ENCODE measurements at places on chromosomes 5 and 9.
A peak's percentile ranks its signal among the peaks of the same experiment; 100 is the strongest.

DNA sequence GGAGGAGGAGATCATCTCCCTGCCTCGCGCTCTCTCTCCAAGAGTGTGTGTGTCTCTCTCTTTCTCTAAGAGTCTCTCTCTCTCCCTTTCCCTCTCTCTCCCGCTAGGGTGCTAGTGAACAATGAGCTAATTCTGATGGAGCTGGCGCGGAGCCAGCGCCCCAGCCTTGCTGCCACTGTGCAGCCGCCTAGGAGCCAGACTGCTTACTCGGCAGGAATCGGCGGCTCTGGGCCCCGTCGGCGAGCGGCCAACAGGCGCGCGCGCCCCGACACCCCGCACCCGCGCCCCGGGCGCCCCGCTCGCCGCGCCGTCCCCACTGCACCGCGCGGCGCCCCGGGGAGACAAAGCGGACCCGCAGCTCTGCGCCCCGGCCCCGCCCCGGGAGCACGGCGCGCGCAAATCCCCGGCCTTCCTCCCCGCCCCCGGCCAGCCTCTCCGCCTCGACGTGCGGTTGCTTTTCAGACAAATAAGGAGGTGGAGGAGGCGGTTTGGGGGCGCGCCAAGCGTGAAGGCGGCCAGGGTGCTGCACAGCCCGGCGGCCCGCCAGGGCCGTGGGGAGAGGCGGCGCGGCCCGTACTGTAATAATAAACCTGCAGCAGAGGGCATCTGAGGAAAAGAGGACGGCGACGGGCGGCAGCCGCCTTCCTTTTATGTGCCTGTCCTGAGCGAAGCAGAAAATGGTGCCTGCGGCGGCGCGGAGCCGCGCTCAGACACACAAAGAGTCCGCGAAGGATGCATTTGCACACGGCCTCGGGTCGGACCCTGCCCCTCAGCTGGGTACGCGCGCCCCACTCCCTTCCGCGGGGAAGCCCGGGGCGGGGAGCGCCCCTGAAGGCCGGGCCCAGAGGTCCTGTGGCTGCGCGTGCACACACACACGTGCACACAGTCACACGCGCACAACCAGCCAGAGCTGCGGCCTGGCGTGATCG, 625 bp upstream of the NREP start:
- DNase-seq = peak; percentile 94

- DNase-seq = peak; percentile 20
These were observed 84.7 kb downstream of the PTTG1 start for GRCh38 chr5:160506006-160507004.

- DNase-seq = no peak
These were observed 932.9 kb upstream of the DMAC1 start for GRCh38 chr9:8732367-8733075.

GRCh38 chr5:15441433-15442192, 58.4 kb upstream of the FBXL7 start:
- no peak for DNase-seq

DNA sequence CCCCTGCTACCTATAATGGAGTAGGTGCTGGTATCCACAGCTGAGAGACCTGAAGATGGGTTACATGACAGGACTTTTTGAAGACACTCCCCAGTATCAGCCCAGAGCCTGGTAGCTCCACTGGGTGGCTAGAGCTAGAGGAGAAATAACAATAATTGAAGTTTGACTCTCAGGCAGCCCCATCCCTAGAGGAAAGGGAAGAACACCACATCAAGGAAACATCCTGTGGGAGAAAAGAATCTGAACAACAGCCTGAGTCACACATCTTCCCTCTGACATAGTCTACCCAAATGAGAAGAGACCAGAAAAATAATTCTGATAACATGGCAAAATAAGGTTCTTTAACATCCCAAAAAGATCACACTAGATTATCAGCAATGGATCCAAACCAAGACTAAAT, 432.1 kb downstream of the CDH18 start:
- DNase-seq = no peak

- no peak for DNase-seq
These were observed 169.0 kb upstream of the NREP start for GRCh38 chr5:111926026-111926425.

- no peak for DNase-seq
These were observed 266.6 kb upstream of the GAS1 start for GRCh38 chr9:87213948-87214347.

DNA sequence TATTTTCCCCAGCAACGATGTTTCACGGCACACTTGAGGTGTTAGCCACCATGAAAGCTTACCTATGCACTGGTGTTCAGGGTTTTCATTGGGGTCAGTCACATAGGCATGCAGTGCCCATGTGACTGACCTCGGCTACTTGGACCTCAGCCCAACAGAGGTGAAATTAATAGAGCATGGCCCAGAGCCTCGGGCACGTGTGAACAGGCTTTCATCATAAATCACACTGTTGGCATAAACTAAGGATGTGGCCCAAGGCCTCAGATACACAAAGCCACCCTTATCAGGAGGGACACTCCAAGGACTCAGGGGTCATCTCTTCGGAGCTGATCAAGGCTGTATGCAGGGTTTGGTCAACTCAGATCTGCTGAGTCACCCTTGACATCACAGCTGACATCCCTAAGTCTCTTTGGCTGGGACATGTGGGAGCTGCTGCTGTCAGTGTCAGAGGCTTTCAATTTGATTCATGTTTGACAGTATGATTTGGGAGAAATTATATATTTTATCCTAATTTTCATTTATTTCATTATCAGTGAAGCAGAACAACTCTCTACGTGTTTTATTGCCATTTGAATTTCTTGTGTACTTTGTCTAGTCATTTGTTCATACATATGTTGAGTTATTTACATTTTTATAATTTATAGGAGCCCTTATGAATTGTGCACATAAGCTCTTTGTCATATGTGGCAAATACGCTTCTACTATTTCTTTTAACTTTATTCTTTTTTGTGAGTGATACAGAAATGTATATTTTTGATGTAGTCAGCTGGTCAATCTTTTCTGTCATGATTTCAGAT, 59.7 kb upstream of the ANKRD33B start:
- DNase-seq = peak; percentile 64

DNA sequence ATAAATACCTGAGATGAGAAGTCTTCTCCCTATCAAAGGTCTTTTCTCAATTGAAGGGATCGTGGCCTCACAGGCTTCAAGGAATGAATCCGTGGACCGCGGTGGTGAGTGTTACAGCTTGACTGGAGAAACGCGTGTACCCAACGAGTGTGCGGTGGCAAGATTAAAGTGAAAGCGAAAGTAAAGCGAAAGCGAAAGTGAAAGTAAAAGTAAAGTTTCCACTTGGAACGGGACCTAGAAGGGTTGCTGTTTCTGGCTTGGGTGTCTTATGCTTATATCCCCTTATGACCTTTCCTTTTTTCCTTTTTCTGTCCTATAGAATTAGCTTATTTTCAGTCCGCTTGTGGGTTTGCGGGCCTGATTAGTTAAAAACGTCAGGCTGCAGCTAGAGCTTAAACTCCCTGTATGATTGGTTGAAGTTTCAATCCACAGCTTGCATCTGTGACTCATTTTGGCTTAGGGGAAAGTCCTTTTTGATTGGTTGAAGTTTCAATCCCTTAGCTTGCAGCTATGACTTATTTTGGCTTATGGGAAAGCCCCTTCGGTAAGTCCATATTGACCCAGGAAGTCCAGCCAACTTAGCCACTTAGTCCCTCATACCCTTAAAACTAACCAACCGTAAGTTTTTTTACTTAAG, 924.3 kb upstream of the CDH10 start:
- DNase-seq = no peak

- DNase-seq = no peak
These were observed 12.4 kb downstream of the ZNF474 start for GRCh38 chr5:122141751-122142150.

DNA sequence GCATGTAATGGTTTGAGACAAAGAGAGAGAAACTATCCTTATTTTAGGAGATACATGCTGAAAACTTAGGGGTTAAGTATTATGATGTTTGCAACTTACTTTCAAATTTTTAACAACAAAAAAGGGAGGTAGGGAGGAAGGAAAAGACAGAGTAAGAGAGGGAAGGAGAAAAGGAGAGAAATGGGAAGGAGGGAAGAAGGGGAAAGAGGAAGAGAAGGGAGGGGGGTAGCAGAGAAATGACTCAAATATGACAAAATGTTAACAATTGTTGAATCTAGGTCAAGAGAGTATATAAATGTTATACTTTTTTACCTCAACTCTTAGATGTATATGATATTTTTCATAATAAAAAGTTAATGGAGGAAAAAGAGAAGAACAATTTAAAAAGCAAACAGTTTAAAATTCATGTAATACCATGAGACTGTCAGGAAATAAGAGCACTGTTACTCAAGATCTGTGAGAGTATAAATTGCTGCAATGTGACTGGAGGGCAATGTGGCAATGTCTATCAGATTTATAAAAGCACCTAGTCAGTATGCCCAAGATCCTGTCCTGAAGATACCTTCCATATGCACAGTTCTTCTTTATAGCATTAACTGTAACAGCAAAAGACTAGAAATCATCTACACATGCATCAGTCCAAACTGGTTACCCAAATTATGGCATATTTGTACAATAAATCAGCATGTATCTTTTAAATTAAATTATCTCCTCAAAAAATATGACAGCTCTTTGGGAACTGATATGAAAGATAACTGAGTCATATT, 16.3 kb downstream of the FBXW11 start:
- DNase-seq = no peak

DNA sequence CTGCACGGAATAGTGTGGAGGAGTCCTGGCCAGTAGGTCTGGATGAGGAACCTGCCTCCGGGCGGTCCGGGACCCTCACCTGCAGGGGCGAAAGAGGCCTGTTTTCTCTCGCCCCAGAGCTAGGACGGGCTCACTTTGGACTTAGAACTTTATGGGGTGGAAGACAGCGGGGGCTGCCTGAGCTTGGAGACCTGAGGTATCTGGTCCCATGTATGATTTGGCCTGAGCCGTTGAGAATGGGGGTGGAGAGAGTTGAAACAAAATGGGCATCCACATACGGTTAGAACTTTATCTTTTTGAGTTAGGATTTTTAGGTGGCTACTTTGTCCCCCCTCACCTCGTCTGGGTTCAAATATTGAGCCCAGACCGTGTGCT, 681 bp upstream of the ETF1 start:
- no peak for DNase-seq

DNA sequence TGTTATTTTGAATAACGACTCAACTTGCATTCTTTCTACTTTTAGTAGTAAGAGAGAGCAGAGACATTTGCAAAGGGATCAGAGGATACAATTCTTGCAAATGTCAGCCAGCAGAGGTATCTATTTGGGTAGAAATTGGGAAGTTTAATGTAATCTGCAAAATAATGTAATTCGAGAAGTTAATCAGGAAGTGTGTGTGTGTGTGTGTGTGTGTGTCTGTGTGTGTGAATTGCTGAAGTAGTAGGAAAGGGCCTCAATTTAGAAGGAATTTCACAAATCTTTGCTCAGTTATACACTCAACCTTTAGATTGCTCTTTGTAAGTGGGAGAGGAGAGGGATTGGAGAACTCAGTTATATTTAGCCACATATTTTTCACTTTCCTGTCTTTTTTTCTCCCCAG, 11.0 kb upstream of the IFNA1 start:
- no peak for DNase-seq

GRCh38 chr9:34686732-34687131, 4.3 kb downstream of the CCL19 start:
- no peak for DNase-seq

GRCh38 chr5:151924564-151925301, at the start of gene GLRA1:
GLRA1 (minus strand) TSS chr5:151924851; CDS start chr5:151924549, 302 bp downstream.
- DNase-seq = peak; percentile 51

DNA sequence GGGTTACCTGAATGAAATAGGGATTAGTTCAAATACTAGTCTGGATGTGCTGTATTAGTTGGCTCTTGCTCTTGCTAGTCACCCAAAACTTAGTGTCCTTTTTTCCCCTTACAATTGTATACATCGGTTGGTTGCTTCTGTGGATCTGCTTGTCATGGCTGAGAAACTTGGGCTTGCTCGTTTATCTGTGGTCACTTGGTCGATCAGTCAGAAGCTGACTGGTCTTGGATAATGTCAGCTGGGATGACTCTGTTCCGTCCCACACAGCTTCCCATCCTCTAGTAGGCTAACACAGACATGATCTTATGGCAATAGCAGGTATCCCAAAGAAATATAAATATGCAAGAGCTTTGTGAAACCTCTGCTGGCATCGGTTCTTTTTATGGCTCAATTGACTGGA, 807.4 kb downstream of the MAT2B start:
- no peak for DNase-seq

- DNase-seq = peak; percentile 58
These were observed 15.2 kb downstream of the TMEM171 start for GRCh38 chr5:73135429-73136054.

- no peak for DNase-seq
These were observed 24.6 kb upstream of the PSAT1 start for GRCh38 chr9:78272307-78272706.

DNA sequence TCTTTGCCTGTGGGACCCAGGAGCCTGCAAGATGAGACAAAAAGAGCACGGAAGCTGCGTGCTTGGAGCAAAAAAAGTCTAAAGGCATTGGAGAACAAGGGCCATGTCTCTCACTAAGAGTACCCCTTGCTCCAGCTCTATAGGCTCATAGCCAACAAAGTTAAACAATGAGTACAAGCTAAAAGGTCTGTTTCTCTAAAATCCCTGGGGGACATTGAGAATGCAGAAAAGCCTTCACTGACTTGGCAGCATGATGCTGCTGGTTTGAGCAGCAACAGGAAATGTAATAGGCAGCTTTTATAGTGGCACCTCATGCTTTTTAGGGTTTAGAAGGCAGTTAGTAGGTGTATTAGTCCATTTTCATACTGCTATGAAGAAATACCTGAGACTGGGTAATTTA, 287.5 kb downstream of the SMARCA2 start:
- DNase-seq = no peak

DNA sequence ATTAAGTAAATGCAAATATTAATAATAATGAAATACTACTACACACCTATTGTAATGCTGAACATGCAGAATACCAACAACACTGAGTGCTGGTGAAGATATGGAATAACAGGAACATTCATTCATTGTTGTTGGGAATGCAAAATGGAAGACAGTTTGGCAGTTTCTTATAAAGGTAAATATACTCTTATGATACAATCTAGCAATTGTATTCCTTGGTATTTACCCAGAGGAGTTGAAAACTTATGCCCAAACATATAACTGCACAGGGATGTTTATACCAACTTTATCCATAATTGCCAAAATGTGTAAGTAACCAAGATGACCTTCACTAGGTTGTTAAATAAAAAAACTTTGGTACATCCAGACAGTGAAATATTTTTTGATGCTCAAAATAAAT, 636.8 kb downstream of the PRR16 start:
- DNase-seq = no peak

DNA sequence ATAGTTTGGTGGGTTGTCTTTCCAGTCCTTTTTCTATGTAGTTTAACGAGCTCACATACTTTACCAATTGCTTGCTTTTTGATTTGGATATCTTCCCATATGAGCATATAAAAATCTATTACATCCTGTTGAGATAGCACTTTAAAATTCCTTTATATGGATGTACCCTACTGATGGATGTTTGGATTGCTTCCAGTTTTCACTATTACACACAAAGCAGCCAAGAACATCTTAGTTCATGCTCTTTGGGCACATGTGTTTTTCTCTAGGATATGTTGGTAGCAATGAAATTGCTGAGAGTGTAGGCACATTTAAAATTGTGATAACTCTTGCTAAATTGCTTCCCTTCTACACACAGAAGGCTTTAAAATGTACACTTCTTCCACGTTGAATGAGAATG, 56.1 kb upstream of the NTRK2 start:
- DNase-seq = no peak

GRCh38 chr9:13718086-13718485, 438.6 kb upstream of the MPDZ start:
- no peak for DNase-seq

- no peak for DNase-seq
These were observed 712.0 kb downstream of the MAT2B start for GRCh38 chr5:164217464-164217863.

- DNase-seq = no peak
These were observed 12.1 kb downstream of the LRRC14B start for GRCh38 chr5:203246-203930.

GRCh38 chr9:92647671-92648473, 22.1 kb downstream of the IPPK start:
- DNase-seq = no peak
